Osteoblast (primary cell): ENCODE measurements at places on chromosomes 1 and 21. TPM values are rescaled to one million over a fixed set of nuclear protein-coding genes. Genes with fewer than 3 reads are reported as not detected.
A peak's percentile ranks its signal among the peaks of the same experiment; 100 is the strongest.

ATAD3C gene
- total RNA-seq = under 0.01 and 0.59 TPM in 2 replicates

RCC1 gene
- 32.1 and 35.1 TPM in 2 replicates for total RNA-seq

SLC1A7 gene
- under 0.01 and 0.36 TPM in 2 replicates for total RNA-seq

METTL25B gene
- 8.3 and 12.7 TPM in 2 replicates for total RNA-seq

DESI2 gene
- 42.0 and 48.3 TPM in 2 replicates for total RNA-seq

ZNF362 gene
- total RNA-seq = 13.4 and 18.9 TPM in 2 replicates

MCOLN2 gene
- 0.88 and 1.8 TPM in 2 replicates for total RNA-seq

MIGA1 gene
- 13.8 and 15.9 TPM in 2 replicates for total RNA-seq

SGIP1 gene
- 17.4 and 31.5 TPM in 2 replicates for total RNA-seq

KCNA2 gene
- under 0.01 TPM in 1 of 2 replicates, not detected in the other for total RNA-seq

OR2M3 gene
- total RNA-seq = not detected in 2 replicates

ERG gene
- total RNA-seq = 0.29 and 1.1 TPM in 2 replicates

GRCh38 chr1:107297681-107298080 is 156.8 kb downstream of the NTNG1 start:
- H3K4me3 ChIP-seq = no peak overlapping the region
- no peaks in the 10 kb centered on the region for H3K4me1 ChIP-seq
- no peaks in the 10 kb centered on the region for H3K27me3 ChIP-seq
- no peaks in the 10 kb centered on the region for H3K36me3 ChIP-seq
- H3K27ac ChIP-seq = no peak overlapping the region

- H3K27ac ChIP-seq = no peak overlapping the region
- H3K36me3 ChIP-seq = no peaks in the 10 kb centered on the region
- H3K27me3 ChIP-seq = peaks cover 61% of the 10 kb centered on the region
- peaks cover 6% of the 10 kb centered on the region for H3K4me1 ChIP-seq
- no peak overlapping the region for H3K4me3 ChIP-seq
Observed at GRCh38 chr1:47713333-47713953, 275.6 kb downstream of the FOXD2 start.

DNA sequence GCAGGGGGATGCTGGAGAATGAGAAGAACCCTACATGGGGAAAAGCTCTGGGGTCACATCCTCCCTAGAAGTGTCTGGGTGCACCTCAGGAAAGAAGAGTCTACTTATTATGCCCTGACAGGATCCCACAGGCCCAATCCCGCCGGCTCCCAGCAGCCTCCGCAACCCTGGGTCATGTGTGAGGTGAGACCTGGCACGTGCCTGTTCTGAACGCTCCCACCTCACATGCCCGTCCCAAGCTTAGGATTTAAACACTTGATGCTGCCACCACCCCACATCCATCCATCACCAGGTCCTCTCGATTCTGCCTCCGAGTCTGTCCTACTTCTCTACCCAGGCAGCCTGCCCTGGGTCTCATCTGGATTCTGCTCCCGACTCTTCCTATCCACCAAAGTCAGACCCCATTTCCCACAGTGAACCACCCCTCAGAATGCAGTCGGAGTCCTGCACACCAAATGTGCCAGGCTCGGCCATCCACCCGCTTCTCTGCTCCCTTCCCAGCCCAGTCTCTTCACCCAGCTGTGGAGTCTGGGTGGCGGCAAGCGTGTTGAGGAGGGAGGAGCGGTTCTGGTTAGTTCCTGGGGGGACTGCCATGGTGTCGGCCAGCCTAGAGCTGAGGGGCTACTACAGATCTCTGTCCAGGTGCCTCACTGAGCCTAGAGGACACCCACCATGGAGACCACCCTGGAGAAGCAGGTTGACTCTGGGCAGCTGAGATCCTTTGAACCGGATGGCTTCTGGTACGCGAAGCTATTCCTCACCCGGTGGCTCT is 23.9 kb downstream of the SLC2A1 start:
- DNase-seq = peak; percentile 58
- H3K4me3 ChIP-seq = no peak overlapping the region
- no peaks in the 10 kb centered on the region for H3K27me3 ChIP-seq
- peaks cover 26% of the 10 kb centered on the region for H3K4me1 ChIP-seq

DNA sequence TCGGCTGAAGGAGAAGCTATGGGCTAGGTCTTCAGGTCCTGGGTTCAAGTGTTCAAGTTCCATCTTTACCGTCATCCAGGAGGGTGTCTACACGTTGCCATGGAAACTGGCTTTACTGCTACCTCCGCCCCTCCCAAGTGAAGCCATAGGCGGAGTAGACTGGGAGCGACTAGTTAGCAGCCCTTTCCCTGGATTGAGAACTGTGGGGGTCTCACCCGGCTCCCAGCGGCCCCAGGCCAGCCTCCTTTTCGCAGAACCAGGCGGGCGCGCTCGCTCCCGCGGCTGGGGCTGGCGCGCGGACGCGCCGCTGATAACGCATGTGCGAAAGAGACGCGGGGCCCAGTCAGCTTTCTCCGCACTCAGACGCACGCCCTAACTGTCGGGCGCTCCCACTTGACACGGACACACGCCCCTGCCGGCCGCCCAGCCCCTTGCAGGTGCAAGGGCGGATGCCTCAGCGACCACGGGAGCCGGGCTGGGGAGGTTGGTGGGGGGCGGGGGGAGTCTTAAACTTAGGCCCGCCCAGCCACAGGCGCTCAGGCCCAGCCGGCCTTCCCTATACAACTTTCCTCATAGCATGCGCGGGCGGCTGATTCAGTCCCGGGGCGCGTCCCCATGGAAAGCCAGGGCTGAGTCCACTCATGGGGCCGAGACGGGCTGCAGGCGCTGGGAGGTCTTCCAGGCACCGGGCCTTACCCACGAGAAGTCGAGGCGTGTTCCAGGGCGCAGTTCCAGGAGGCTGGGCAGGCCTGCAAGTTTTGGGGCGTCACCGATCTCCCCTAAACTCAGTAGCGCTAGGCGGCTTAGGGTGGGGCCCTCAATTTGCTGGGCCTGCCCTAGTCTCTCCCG is 7.4 kb downstream of the EFNA4 start:
- peaks cover 16% of the 10 kb centered on the region for H3K27me3 ChIP-seq
- H3K4me1 ChIP-seq = peaks cover 5% of the 10 kb centered on the region
- H3K36me3 ChIP-seq = no peaks in the 10 kb centered on the region
- H3K27ac ChIP-seq = no peak overlapping the region

DNA sequence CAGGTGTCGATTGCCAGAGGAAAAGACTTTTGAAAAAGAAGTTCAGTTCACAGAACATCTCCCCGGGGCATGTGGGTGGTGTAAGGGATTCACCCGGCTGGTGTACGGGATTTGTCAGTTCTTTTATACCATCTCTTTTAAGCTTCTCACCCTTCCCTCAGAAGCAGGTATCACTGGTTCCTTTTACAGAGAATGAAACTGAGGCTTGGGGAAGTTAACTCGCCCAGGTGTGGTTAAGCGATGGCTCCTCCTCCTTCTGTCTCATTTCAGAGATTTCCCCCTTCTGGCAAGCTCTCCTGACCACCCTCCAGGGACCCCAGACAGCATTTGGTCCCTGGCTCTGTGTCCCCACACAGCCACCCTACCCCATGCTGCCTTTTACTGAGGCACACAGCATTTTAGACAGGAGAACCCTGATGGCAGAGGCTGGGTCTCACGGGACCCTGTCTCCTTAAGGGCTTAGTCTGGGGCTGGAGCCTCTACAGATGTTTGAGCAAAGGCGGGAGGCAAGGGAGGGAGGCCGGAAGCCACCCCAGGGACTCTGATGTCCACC is 2.8 kb upstream of the ECE1 start:
- H3K27me3 ChIP-seq = no peaks in the 10 kb centered on the region
- DNase-seq = no peak
- H3K4me1 ChIP-seq = peaks cover 19% of the 10 kb centered on the region
- no peak overlapping the region for H3K4me3 ChIP-seq

- H3K27ac ChIP-seq = peak overlapping the region; percentile 72
- no peaks in the 10 kb centered on the region for H3K36me3 ChIP-seq
- peak overlapping the region; percentile 31 for H3K4me3 ChIP-seq
- peaks cover 57% of the 10 kb centered on the region for H3K4me1 ChIP-seq
- DNase-seq = no peak
Observed at GRCh38 chr21:34987501-34988072, 61.5 kb downstream of the RUNX1 start.

DNA sequence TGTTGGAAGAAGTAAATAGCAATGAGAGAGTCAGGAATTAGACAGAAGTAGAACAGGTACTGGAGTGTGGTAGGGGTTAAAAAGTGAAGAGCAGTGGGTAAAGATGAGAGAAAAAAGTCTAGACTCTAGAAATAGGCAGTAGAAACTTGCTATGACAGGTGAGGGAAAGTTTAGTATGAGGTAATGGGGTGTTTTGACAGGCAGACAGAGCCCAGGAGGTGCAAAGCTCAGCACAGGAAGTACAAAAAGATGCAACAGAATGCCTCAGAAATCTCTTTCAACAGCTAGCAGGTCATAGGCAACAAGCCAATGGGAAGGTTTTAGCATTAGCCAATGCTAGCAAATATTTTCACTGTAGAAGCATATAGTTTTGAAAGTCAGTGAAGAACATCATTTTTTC is 319.1 kb upstream of the SGIP1 start:
- H3K36me3 ChIP-seq = no peaks in the 10 kb centered on the region
- H3K4me3 ChIP-seq = no peak overlapping the region
- H3K27me3 ChIP-seq = no peaks in the 10 kb centered on the region
- H3K27ac ChIP-seq = no peak overlapping the region
- H3K4me1 ChIP-seq = peaks cover 12% of the 10 kb centered on the region

GRCh38 chr1:159171254-159171687 is at the start of gene CADM3:
TSS of gene CADM3 (plus strand) at chr1:159171615. CDS start at chr1:159171766, 151 bp downstream.
- peak; percentile 65 for DNase-seq
- no peak within 1 kb of the TSS for H3K27ac ChIP-seq

DNA sequence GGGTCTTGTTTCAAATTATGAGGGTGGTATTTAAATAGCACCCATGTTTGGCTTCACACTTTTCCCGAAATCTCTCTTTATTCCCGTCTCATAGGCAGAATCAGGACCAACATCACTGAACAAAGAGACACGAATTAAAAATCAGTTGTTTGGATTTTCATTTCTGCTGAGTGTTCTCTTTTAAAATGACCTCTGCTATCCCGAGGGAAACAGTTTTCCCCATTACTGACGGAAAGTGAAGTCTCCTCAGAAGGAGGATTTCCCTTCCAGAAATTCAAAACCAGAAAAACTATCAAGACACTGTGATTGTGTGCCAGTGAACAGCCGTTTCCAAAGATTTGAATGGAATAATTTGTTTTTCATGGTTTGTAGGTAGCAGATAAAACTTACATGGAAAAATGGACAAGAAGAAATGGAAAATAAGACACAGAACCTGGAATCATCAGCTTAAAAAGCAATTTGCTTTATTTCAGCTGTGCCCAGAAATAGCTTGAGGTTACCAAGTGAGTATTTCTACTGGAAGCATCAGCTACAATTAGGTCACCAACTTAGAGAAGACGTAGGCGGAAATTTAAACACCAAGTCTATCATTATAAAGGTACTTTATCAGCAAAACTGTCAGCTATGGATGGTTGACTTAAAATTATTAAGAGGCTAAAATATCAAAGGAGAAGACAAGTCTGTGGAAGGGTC is 68.5 kb downstream of the RUNX1 start:
- H3K27me3 ChIP-seq = no peaks in the 10 kb centered on the region
- H3K27ac ChIP-seq = peak overlapping the region; percentile 11
- no peak overlapping the region for H3K4me3 ChIP-seq
- no peak for DNase-seq

GRCh38 chr1:205810448-205811157 is 2.4 kb downstream of the SLC41A1 start:
- DNase-seq = peak; percentile 88
- H3K4me1 ChIP-seq = peaks cover 18% of the 10 kb centered on the region
- H3K4me3 ChIP-seq = no peak overlapping the region
- peaks cover 14% of the 10 kb centered on the region for H3K36me3 ChIP-seq

DNA sequence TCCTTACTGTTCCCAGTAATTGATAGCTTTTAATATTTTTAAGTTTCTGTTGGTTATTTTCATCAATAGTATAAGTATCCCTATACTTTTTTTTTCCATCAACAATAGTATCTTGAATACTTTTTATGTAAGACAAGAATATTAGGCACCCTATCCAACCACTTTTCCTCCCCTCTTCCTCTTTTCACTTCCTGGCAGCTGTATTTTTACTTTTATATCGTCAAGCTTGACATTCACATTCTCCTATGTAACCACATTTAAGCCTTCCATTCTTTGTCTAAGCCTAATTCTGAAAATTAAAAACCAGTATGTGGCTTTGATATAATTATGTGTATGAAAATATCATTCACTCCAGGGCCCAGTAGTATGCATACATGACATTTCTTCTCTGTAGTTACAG is 9.3 kb downstream of the TMEM39B start:
- no peaks in the 10 kb centered on the region for H3K27me3 ChIP-seq
- no peak overlapping the region for H3K27ac ChIP-seq
- H3K4me1 ChIP-seq = no peaks in the 10 kb centered on the region
- no peak overlapping the region for H3K4me3 ChIP-seq
- peaks cover 51% of the 10 kb centered on the region for H3K36me3 ChIP-seq

DNA sequence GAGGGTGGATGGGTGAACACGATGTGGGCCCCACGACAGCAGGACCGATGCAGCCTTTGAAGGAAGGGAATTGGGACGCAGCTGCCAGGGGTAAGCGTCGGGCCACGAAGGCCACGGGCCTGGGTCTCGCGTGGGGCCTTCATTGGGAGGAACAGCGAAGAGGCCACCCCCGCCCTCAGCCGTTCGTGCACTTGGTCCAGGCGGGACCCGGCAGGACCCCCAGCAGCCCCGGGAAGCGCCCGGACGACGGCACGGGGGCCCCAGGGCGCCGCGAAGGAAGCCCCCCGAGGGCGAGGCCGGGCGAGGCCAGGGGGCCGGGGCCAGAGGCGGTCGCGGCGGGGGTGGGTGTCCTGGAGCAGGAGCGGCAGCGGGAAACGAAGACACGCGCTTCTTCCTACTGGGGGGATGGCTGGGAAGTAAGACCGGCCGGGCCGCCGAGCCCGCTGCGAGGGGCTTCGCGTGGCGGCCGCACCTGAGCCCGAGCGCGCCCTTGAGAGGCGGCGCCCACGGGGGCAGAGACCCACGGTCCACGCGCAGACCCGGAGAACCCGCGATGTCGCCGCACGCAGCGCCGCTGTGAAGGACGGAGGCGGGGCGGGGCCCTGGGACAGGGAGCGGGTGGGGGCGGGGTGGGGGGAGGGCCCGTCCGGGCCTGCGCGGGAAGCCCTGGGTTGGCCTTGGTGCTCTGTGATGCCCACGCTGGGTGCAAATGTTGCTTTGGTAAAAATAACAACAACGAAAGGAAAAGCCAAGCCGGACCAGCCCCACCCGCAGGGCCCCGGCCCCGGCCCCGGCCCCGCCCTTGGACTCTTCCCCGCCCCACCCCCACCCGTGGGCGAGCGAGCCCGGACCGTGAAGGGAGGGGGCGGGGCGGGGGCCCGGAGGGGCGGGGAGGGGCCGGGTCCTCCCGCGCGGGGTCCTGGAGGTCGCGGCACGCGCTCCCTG is 56.0 kb upstream of the ADARB1 start:
- peaks cover 10% of the 10 kb centered on the region for H3K4me1 ChIP-seq
- peak; percentile 95 for DNase-seq
- no peaks in the 10 kb centered on the region for H3K36me3 ChIP-seq
- peak overlapping the region; percentile 56 for H3K4me3 ChIP-seq
- no peak overlapping the region for H3K27ac ChIP-seq
- no peaks in the 10 kb centered on the region for H3K27me3 ChIP-seq
